ENCODE measurements at places on chromosomes 6 and 20.

GRCh38 chr6:121940728-121941127 is 458.7 kb upstream of the HSF2 start:
- no peak for DNase-seq

- DNase-seq: peak; percentile 40
These were observed 26.5 kb upstream of the ZBTB22 start for GRCh38 chr6:33343953-33344611.

DNA sequence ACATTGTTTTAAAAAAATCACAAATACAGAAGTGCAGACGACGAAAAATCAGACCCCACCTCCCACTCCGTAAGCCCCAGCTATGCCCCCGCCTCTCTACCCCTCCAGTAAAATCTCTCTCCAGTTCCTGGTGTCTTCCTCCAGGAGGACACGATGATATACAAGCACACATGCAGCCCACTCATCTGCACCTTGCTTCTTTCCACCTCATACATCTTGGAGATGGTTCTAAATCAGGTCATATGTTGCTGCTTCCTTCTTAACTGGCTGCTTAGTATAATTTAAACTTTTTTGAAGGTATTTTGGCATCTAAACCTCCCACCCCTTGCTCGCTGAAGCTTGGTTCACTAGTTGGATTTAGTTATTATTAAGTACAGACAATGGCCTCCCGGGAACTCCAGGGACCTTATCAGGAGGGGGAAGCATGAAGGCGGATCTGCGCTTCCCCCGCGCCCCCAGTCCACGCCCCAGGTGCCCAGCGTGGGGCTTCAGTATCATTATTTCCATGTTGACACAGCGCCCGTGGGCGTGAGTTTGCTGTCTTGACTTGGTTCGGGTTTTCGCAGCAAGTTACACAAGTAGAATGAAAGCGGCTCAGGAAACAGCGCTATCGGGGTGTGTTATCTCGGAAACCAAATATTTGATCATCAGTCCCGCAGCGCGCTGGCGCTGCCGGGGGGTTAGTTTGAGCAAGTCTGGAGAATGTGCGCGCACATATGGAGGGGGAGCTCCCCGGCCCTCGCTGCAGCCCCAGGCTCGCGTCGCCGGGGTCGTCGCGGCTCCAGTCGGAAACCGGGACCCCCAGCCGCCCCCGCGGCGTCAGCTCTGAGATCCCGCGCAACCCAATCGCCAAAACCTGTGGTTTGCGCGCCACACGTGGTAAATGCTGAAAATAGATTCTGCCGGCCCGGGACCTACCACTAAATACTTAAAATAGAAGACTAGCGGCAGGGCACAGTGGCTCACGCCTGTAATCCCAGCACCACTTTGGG is 2.3 kb downstream of the BMP7 start:
- no peak for DNase-seq

DNA sequence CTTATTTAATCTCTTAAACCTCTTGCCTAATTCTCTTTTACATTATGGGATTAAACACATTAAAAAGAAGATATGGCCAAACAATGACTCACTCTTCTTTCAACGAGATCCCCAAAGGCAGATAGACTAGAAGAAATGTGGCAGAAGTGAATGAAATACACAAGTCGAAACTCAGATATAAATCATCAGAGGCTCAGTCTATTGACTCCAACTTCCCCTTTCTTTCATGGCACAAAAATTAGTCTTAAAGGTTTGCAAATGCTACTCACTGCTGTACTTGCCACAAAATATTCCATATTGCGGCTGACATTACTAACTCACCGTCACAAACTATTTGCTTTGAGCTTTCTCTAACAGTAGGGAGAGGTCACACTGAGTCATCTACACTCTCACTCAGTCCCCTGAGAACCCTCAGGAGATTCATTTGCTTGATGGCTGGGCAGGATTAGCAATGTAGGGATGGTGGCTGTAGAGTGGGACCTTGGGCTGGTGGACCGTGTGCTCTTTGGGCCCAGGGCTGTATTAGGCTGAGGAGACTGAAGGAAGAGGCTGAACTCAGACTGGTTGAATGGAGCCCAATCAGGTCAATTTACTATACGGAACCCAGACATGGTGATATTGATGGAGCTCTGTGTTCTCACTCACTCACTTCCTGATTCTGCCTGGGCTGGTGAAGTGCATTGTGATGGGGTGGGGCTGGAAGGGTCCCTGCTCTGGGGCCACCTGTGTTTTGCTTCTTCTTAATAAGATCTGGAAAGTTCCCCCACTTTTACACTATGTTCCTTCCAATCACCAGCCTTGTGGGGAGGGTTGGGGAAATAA is 42.8 kb upstream of the UBR2 start:
- no peak for DNase-seq

GRCh38 chr6:153564803-153565202 is 433.7 kb upstream of the RGS17 start:
- no peak for DNase-seq

DNA sequence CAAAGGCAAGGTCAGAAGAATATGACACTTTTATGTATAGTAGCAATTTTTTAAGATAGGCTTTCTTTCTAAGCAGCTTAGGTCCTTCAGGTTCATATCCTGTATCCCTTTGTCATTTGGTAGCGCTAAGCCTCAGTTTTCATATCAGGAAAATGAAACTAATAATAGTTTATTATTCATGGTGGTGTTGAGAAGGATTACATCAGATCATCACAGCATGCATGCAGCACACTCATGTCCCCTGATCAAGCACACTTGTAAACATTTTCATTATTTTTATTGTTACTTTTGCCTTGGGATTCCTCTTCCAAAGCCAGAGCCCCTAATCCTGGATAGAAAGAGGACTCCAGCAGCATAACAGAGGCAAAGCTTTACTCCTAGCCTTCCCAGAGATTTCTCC is 70.2 kb upstream of the ADGRF1 start:
- no peak for DNase-seq
